ENCODE measurements at places on chromosomes 1 and 21.

- DNase-seq = no peak
These were observed 23.5 kb upstream of the LRRN2 start for GRCh38 chr1:204709021-204709420.

DNA sequence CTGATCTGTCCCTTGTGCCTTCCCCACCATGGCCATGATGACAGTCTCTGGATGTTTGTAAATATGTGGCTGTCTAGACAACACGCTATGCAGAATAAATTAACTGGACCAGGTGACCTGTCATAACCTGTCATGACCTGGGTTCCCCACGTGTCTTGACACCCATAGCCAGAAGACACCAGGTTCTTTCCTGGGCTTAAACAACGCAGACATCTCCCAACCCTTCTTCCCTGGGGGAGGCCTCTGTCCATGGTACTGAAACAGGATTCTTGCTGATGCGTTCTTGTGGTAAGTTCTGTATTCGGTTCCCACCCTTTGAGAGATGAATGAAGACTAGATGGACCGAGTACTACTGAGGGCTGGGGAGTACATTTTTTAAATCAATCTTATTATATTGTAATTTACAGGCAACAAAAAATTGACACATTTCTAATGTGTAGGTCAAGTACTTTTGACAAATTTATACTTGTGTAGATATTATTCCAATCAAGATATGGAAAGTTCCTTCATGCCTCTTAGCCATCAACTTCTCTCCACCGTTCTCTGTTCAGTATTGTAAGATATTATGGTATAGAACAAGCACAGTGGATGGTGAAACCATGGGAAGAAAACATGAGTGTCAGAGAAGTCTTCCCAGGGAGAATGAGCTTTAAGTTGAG lies 738.8 kb downstream of the PTPRU start:
- no peak for DNase-seq

- peak; percentile 65 for DNase-seq
These were observed 55.6 kb downstream of the CHIA start for GRCh38 chr1:111346089-111346885.

DNA sequence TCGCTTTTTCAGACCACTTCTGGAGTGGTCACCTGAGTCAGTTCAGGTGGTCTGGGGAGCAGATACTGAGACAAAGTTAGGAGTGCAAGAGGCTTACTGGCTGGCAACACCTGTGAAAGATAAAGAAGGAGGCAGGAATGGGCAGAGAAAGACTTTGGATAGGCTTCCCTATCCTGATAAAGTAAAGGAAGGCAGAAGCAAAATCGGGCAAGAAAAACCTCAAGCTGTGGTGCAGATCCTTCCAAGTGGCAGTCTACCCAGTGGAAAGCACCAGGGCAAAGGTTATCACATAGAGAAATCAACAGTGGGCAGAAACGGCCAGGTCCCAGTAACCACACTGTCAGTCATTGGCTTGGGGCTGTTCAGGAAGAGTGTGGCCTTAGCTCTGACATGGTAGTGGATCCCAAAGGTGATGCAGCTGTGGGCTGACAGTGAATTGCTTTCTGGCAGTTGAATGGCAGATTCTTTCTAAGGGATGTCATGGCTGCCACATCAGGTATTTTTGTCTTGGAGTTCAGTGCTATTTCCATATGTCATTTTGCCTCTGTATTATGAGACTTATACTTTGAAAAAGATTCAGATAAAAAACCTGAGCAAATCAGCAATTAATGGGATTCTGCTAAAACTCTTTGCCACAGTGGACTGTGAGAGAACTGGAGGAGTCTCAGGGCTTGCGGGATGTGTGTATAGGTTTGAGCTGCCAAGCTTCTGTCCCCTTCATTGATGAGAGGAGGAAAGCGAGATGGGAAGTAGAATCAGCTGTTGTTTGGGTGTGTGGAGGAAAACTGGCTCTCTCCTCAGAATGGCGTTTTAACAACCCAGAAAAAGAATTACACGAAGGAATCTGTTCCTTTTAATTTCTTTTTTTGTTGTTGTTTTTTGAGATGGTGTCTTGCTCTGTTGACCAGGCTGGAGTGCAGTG lies 8.1 kb upstream of the CGN start:
- no peak for DNase-seq

- no peak for DNase-seq
These were observed 11.5 kb downstream of the MCL1 start for GRCh38 chr1:150567717-150568593.
